ENCODE measurements at places on chromosomes 4 and X.
A peak's percentile ranks its signal among the peaks of the same experiment; 100 is the strongest.

DNA sequence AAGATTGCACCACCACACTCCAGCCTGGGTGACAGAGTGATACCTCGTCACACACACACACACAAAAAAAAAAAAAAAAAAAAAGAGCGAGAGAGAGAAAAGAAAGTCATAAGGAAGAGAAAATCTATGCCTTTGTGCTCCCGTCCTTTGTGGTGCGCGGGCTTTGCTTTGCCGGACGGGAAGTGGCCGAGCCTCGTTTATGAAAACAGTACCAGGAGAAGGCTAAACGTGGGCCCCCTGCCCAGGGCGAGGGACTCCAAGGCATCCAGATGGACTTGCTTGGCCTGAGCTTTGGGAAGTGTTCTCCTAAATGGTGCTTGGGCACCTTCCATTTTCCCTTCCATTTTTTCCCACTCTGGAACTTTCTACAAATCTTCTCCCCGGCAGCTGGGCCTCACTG lies 109.3 kb upstream of the LRPAP1 start:
- DNase-seq, result no peak

- DNase-seq, result no peak
These were observed 73.2 kb downstream of the SH3KBP1 start for GRCh38 chrX:19814240-19814639.

- no peak for DNase-seq
These were observed 119.1 kb upstream of the OTUD4 start for GRCh38 chr4:145299380-145300076.

- peak; percentile 69 for DNase-seq
These were observed 568 bp downstream of the HTT start for GRCh38 chr4:3074846-3075651.

DNA sequence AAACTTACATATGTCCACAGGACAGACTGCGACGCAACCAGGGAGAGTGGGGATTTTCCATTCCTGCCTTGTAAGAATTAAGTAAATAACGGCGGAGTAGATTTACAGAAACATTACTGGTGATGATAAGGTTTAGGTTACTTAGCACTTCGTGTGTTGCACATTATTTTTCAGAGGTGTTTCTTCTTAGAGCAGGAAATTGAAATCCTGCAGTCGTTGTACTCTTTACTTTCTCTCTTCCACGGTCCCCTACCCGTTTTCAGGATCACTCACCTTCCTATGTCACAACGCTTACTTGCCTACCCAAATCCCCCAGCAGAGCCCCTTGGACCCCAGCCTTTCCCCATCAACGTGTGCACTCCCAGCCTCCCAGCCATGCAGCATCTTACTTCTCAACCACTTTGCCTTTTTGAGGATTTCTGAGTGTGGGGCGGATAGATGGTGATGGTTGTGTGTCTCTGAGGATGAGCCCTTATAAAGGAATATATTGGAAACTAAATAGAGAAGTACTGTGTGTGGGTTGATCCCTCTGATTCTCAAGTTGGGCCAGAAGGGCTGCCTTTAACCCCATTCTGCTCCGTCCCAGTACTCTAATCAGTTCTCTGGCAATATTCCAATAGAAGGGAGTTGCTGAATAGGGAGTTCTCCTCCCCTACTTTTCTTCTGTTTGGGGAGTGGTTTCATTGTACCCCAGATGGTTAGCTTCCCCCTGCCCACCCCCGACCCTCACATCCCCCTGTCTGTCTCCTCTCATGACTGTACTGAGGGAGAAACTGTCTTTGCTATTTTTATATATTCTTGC lies 1.6 kb downstream of the MID2 start:
- no peak for DNase-seq

DNA sequence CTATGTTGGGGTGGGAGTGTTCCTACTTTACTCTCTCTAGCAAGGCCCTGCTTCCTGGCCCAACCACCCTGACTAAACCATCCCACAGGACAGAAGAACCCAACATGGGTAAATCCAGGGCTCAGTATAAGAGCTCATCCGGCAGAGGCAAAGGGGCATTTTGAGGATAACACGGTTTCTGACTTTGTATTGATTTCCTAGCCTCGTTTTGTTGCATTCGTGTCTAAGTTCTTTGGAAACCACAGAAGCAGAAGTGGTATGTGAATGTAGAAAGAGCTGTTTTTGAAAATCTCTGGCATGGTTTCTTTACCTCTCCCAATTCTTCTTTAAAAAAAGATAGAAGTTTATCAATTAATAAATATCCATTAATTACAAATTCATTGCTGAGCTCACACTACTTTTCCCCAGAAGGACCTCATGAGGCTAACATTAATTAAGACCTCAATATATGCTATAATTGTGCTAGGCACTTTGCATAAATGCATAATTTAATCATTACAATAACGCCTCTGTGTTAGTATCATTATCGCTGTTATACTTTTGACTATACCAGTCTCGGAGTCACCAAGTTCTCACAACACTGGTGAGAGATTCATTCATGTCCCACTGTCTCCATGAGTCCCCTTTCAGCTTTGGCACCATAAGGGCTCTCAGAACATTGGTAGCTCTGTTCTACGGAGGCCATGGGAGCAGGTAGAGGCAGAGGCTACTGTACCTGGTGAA lies 5.8 kb upstream of the CLNK start:
- no peak for DNase-seq

DNA sequence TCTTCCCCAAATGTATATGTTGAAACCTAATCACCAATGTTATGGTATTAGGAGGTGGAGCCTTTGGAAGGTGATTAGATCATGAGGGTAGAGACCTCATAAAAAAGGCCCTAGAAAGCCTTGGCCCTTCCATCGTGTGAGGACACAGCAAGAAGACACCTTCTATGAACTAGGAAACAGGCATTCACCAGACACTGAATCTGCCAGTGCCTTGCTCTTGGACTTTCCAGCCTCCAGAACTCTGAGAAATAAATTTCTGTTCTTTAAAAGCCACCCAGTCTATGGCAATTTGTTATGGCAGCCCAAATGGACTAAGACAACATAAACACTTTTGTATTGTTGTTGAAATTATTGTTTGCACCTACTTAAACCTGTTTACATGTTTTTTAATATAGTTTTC lies 221.8 kb upstream of the RPS6KA3 start:
- no peak for DNase-seq

DNA sequence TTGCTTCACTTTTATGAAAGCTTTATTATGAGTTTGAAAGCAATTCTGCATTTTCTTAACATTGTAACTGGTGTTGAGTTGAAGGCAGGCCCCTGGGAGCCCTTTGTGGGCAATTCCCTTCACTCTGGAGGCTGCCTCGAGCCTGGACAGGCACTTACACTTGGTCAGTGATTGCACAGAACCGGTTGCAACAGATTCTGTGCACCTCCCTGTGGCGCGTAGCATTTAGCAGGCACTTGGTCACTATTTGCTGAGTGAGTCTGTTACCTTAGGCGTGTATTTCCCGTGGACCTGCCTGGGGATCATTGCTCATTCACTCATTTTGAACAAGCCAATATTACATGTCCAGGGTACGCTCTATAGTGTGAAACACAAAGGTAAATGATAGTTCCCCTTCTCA lies 80.4 kb downstream of the PTTG2 start:
- DNase-seq, result peak; percentile 22

GRCh38 chr4:839675-840443 lies 13.9 kb upstream of the CPLX1 start:
- no peak for DNase-seq

DNA sequence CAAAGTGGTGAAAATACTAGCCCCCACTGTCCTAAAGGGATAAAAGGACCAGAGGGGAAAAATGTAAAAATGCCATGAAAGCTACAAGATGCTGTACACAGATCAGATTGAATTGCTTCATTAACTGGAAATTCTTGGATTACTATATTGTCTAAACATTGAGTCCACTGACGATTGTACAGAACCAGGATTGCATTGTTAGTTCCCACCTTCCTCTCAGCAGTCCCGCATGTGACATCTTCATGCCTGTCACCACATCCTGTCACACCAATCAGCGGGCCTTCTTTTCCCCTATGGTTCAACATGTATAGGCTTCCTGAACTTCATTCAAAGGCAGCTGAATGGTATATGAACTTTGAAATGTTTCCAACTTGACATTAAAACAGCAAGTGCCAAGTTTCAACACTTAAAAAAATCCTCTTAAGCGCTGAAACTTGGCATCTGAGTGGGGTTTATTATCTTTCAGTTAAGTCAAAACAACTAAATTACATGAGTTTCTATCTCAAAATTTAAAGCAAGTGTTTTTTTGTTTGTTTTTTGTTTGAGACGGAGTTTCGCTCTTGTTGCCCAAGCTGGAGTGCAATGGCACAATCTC lies 24.6 kb downstream of the ZRSR2 start:
- no peak for DNase-seq

DNA sequence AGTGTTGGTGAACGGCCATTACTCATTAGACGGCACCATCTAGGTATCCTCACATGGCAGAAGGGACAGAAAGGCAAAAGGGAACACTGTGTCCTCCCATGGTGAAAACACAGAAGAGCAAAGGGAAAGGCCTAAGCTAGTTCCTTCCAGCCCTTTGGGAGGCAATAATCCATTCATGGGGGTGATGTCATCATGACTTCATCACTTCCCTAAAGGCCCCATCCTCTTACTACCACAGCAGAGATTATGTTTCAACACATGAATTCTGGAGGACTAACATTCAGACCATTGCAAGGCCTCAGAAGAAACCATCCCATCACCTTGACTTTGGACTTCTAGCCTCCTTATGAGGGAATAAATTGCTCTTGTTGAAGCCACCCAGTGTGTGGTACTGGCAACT lies 238.2 kb downstream of the MGST2 start:
- DNase-seq, result no peak

- DNase-seq, result no peak
These were observed 81.4 kb downstream of the ANTXR2 start for GRCh38 chr4:79991601-79992000.

GRCh38 chr4:124867536-124867935 lies 155.0 kb upstream of the ANKRD50 start:
- no peak for DNase-seq

Measured in NCI-H146 (cell line).